NCI-H510A treated with DMSO at 0.1 percent for 48 hours (cell line): ENCODE measurements at places on chromosomes 4 and X.

- no peak for DNase-seq
Measured at GRCh38 chrX:123489011-123489410, 243.8 kb downstream of the THOC2 start.

- DNase-seq = no peak
Measured at GRCh38 chr4:42341518-42342026, 55.7 kb upstream of the SHISA3 start.

DNA sequence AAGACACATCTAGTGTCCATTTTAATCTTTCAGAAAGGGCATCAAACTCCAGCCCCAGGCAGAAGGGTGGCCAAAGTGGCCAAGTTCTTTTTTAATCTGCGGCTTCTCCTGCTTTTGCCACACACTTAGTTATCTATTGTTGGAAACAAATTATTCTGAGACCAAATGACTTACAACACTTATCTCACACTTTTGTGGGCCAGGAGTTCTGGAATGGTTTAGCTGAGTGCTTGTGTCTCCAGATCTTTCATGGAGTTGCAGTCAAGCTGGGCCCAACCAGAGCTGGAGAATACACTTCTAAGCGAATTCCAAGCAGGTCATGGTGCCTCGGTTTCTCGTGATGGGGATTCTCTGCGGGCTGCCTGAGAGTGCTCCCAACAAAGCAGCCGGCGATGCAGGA is 4.0 kb downstream of the TXK start:
- no peak for DNase-seq

DNA sequence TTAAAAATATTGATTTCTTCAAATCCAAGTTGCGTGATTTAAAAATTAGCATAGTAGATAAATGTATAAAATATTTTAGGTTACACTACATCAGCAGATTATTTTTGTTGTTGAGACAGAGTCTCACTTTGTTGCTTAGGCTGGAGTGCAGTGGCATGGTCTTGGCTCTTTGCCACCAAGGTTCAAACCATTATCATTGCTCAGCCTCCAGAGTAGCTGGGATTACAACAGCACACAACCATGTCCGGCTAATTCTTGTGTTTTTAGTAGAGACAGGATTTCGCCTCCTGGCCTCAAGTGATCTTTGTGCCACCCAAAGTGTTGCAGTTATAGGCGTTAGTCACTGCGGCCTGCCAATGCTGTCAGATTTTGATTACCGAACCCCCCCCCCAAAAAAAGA is 1390.5 kb upstream of the TENM3 start:
- no peak for DNase-seq

- DNase-seq = no peak
Measured at GRCh38 chr4:99848591-99849001, 32.0 kb downstream of the DAPP1 start.

DNA sequence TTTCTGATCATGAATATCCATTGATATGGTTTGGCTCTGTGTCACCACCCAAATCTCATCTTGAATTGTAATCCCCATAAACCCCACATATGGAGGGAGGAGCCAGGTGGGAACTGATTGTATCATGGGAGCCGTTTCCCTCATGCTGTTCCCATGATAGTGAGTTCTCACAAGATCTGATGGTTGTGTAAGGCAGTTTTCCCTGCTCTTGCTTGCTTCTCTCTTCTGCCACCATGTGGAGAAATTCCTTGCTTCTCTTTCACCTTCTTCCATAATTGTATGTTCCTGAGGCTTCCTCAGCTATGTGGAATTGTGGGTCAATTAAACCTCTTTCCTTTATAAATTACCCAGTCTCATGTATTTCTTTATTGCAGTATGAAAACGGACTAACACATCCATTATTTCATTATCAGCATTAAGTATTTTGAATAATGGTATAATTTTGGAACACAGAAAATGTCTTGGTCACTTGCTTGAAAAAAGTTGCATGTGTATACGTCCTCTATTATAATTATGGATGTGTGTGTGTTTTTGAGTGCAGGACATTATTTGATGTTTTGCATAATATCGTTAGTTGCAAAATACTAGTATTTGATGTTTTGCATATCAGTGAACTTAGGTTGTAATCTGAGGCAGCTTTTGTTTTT is 334.6 kb downstream of the PCDH10 start:
- DNase-seq = peak; percentile 8

DNA sequence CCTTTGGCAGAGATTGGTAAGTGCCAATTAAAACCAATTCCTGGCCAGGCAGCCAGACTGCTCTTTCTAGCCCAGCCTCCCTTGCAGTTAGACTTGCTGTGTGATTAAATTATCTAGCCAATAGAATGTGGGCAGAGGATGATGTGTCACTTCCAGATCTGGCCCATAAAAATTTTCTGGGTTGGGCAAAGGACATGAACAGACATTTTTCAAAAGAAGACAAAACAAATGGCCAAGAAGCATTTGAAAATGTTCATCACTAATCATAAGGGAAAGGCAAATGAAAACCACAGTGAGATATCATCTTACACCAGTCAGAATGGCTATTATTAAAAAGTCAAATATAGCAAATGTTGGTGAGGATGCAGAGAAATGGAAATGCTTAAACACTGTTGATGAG is 71.4 kb upstream of the STIM2 start:
- no peak for DNase-seq

- no peak for DNase-seq
Measured at GRCh38 chr4:184421533-184422155, 52.7 kb downstream of the IRF2 start.

- no peak for DNase-seq
Measured at GRCh38 chr4:57081651-57082621, 28.2 kb downstream of the IGFBP7 start.

DNA sequence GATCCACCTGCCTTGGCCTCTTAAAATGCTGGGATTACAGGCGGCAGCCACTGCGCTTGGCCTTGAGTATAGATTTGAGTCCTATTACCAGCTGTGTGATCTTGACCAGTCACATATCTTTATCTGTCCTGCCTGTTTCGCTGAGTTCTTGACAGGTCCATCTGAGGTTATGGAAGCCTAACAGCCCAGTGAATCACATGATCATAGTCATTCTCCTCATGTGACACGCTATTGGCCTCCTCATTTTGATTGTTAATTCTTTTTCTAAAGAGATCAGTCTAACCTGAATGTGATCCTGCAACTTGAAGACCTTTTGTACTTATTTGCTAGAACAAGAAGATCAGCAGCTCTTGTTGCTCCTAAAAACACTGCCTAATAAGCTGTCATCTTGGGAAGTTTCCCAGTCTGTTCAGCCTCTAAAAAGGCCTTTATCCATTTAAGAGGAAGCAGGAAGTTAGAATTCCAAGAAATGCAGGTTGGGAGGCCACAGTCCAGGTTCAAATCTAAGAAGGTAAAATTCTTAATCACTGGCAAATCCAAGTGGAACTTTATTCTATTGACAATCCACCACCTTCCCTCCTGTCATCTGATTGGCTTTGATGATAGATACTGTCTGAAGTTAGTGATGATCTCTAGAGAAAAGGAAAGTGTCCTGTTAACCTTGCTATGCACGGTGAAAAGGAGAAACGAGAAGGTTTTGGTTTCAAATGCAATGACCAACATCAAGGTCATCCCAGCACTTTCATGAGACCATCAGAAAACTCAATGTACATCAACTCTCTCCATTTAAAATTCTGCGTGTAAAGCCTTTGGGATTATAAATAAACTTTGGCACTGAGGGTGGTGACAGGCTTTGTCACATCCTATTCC is 86.9 kb downstream of the CHRNA9 start:
- DNase-seq = no peak
